ENCODE measurements at places on chromosomes 1 and 21.

GRCh38 chr1:36988741-36989193, 45.5 kb downstream of the GRIK3 start:
- no peak for DNase-seq

GRCh38 chr1:22290157-22290556, 147.3 kb upstream of the WNT4 start:
- DNase-seq, result no peak

DNA sequence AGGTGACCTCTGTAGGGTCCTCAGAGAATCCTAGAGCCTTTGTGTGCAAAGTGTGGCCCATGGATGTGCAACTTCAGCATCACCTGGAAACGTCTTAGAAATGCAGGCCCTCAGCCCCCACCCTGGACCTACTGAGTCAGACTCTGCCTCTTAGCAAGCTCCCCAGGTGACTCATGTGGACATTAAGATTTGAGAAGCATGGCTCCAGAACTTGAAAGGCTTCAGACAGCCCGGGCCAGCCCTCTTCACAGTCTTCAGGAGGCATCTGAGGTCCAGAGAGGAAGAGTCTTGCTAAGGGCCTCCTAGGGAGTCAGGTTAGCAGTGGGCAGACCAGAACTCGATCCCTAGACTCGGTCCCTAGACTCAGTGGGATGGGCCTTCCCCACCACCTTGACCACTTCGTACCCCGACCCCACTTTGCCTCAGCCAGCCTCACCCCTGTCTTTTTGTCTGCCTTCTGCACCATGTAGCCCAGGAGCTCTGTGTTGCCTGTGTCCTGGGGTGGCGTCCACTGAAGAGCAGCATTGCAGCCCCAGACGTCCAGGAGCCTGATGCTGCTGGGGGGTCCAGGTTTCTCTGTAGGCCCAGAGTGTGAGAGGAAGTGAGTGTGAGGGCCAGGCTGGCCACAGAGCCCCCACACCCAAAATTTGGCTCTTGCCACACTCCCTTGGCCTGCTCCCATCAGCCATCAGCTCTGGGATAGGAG, 4.8 kb downstream of the MYBPH start:
- no peak for DNase-seq

DNA sequence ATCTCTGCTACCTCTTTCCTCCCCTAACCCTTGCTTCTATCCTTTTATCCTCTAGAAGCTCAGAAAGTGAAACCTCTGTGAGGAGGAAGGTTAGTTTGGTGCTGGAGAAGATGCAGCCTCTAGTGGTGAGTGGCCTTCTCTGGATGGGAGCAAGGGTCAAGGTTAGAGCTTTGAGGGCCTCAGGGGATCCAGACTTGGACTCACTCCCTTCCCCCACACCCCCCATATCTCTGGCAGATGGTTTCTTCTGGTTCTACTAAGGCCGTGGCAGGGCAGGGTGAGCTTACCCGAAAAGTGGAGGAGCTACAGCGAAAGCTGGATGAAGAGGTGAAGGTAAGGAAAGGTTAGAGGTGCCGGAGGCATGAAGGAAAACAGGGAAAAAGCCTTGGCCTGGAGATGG, 9.2 kb downstream of the CGN start:
- no peak for DNase-seq

DNA sequence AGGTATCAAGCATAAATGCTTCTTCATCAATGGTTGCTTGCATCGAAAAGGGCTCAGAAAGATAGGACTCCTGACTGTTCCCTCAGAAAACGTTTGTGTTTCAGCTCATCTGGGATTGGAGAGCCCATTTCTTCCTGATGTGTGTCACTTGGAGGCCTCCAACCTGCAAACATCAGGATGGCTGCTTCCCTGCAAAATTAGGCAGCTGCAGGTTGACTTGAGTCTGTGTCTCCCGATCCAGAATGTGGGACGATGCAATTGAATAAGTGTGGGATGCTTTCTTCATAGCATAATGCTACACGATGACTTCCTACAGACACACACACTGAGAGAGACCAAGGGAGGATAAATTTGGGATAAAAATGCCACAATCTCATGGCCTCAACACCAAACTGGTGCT, 42.2 kb downstream of the OLIG1 start:
- no peak for DNase-seq

GRCh38 chr1:180116964-180117763, 37.5 kb upstream of the QSOX1 start:
- no peak for DNase-seq

Data from stimulated activated CD8-positive, alpha-beta memory T cell treated with anti-CD3 and anti-CD28 coated beads, Interleukin-7, amount 100 ng/mL, for 48 hours (primary cell).